ENCODE measurements at places on chromosomes 13 and 19. TPM values are rescaled to one million over a fixed set of nuclear protein-coding genes. Genes with fewer than 3 reads are reported as not detected.
A peak's percentile ranks its signal among the peaks of the same experiment; 100 is the strongest.

Gene SYT5
- total RNA-seq, result 3.8 TPM

Gene SHISA7
- not detected for total RNA-seq

Gene SYT3
- not detected for total RNA-seq

Gene CYP4F2
- not detected for total RNA-seq

Gene CYP2S1
- 0.75 TPM for total RNA-seq

Gene HPN
- not detected for total RNA-seq

Gene RASIP1
- total RNA-seq, result 0.10 TPM

- DNase-seq, result no peak
Observed at GRCh38 chr19:19687090-19687489, 18.5 kb downstream of the ZNF101 start.

- no peak for DNase-seq
Observed at GRCh38 chr13:48828962-48829411, 146.7 kb upstream of the FNDC3A start.

DNA sequence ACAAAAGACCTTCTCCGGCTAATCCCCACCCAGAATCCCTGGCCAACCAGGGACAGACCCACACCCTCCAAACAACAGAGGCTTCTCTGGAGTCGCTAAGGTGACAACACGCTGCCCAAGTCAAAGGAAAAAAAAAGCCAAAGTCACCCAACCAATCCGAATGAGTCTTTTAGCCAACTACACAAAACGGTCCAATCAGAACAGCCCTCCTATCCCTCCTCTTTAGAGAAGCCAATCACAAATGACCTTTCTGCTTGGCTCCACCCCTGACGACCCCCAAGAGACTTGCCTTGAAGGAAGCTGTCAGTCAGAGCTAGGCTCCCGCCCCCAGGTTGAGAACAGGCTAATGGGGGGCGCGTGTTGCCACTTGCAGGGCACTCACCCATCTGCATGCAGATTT lies 6.6 kb upstream of the FBXW9 start:
- no peak for DNase-seq

DNA sequence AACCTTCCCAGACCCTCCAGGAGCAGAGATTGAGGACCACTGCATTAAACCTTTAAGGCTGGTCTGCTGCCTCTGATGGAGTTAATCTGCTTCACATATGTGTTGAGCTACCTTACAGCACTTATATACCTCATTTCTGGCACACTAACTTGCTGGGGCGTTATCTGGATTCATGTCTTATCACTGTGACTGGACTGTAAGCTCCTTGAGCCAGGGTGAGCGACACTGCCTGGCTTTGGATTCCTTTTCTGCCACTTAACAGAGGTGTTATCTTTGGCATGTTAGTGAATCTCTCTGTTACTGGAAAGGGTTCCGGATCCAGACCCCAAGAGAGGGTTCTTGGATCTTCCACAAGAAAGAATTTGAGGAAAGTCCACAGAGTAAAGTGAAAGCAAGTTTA lies 69.8 kb upstream of the RGCC start:
- DNase-seq, result no peak

- no peak for DNase-seq
Observed at GRCh38 chr13:32056316-32056715, 24.7 kb downstream of the FRY start.

DNA sequence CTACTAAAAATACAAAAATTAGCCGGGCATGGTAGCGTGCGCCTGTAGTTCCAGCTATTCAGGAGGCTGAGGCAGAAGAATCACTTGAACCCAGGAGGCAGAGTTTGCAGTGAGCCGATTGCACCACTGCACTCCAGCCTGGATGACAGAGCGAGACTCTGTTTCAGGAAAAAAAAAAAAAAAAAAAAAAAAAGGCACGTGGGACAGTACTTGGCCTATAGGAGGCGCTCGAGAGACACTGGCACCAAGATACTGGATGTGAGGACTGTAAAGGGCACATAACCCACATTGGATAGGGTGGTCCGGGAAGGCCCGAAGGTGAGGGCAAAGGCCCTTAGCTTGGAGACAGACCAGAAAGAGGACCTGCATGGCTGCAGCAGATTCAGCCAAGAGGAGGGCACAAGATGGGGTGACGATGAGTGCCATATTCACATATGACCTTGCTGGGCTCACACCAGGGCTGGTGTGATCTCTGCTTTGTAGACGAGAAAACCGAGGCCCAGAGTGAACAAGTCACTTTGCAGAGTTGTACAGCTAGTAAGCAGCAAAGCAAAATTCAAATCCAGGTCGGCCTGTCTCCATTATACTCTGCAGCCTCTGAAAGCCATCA lies 89.4 kb downstream of the DPF1 start:
- DNase-seq, result no peak

DNA sequence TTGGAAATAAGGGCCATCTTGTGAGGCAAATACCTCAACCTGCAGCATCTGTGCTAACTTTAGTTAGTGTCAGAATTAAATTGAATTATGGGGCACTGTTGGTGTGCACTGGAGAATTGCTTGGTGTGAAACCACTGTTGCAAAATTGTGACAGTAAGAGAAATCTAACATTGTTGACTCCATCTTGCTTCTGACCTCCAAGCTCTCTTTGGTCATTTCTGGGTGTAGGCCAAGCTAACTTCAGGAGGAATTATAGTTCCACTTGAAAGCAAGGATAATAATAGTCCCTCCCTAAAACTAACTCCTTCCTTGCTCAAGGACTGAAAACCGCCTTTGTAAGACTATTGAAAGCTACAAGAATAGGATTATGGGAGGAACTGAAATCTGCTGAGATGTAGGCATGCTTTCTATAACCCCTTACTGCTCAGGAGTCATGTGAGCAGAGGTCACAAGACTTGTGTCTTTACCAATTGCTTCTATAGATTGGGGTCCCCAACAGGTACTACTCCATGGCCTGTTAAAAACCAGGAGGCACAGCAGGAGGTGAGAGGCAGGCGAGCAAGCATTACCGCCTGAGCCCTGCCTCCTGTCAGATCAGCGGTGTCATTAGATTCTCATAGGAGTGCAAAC lies 24.9 kb upstream of the GAS6 start:
- no peak for DNase-seq

- peak; percentile 19 for DNase-seq
Observed at GRCh38 chr19:10503002-10503789, at the start of gene KEAP1. Gene KEAP1 (minus strand): TSS chr19:10503356. CDS start chr19:10500033, 3,323 bp downstream.

DNA sequence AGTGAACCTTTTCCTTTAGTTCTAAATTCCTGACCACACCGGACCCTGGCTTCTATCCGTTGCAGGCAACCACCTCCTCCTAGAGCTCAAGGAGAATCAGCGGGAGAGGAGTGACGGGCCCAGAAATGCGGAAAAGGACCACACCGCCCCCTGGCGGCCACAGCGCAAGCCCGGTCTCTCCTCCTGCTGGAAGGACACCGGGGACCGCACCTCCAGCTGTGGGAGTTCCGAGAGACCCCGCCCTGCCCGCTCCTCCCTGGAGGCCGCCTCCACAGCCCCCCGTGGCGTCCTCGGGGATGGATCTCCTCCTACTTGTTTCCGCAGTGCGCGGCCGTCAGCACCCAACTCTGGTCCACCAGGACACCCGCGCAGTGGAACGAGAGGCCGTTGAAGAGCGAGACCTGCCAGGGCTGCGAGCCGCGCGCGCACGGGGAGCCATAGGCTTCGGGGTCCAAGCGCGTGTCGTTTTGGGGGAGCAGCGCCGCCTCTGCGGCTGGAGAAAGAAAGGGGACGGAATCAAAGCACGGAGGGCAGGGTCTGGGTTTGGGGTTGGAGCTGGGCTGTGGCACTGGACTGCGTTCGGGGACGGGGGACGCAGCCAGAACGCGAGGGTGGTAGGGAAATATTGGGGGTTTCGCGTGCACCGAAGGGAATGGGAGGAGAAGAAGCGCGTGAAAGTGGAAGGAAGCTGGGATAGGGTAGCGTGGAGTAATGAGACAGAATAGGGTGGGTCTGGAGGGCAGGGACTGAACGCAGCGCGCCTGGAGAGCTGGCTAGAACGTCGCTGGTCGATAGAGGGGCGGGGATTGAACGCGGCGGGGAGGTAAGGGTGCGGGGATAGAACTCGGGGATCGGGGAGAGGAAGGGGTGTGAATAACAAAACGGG lies 2.5 kb downstream of the KLK10 start:
- DNase-seq, result no peak

GRCh38 chr13:73059460-73060250 lies 850 bp downstream of the KLF5 start:
- DNase-seq, result peak; percentile 38

All from T-helper 17 cell (primary cell).